ENCODE measurements at places on chromosomes 3 and 15.

DNA sequence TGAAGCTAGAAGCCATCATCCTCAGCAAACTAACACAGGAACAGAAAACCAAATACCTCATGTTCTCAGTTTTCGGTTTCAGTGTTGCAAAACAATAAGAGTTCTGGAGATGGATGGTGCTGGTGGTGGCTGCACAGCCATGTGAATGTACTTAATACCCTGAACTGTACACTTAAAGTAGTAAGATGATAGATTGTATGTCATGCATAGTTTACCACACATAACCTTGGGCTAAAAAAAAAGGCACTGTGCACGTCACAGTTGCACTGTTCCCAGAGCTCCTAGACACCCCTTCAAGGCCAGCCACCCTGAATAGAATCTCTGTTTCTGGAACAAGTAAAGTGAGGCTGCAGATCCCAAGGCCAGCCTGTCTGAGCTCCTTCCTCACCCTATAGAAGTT lies 243.3 kb upstream of the IGF1R start:
- DNase-seq, result no peak

GRCh38 chr3:182382112-182382857 lies 411.0 kb upstream of the ATP11B start:
- DNase-seq, result no peak

DNA sequence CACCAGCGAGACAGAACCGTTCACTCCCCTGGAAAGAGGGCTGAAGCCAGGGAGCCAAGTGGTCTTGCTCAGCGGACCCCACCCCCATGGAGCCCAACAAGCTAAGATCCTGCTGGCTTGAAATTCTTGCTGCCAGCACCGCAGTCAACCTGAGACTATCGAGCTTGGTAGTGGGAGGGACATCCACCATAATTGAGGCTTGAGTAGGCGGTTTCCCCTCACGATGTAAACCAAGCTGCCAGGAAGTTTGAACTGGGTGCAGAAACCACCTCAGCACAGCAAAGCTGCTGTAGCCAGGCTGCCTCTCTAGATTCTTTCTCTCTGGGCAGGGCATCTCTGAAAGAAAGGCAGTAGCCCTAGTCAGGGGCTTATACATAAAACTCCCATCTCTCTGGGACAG lies 151.0 kb downstream of the MBNL1 start:
- DNase-seq, result no peak

DNA sequence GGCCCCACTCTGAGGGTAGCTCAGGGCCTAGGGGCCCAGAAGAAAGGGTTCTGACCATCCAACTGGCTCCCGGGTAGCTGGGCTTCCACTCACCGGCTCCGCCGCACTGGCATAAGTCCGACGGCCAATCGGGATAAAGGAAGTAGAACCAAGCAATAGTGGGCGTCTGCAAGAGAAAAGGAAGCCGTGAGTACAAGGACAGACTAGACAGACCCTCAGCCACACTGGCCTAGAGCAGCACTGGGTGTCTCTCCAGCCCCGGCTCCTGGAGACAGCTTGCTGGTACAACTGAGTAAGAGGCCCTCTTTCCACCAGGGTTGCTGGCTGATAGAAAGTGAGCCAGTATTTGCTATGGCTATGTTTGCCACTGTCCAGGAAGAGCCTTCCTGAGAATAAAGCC lies 22.4 kb downstream of the BDH1 start:
- no peak for DNase-seq

GRCh38 chr3:167882057-167882667 lies 146.6 kb downstream of the SERPINI1 start:
- peak; percentile 61 for DNase-seq

DNA sequence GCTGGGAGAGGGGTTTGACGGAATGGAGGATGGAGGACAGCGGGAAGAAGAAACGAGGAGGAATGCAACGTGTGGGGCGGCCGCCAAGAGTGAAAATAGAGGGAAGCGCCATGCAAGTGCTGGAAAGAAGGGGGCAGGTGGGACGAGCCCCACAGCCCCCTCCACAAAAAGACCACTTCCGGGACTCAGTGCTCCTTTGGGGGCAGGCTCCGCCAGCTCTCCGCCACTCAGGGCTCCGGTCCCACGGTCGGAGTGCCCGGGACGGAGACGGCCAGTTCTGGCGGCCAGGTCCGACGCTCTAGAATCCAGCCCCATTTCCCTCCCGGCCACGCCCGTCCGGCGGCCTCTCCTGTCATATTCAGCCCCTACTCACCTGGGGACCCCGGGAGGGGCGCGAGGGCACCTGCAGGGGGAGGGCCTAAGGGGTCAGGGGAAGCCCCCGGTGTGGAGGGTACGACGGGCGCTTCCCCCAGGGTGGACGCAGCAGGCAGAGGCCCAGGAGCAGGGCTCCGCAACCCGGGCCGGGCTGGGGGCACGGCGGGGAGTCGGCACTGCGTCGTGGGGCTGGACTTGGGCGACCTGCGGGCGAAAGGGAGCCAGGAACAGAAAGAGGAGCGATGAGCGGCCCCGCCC lies 25.5 kb upstream of the CSPG4 start:
- DNase-seq, result no peak

All from globus pallidus (tissue), 1 donor.